Stimulated activated CD8-positive, alpha-beta memory T cell treated with anti-CD3 and anti-CD28 coated beads, Interleukin-7, amount 100 ng/mL, for 1 hour (primary cell): ENCODE measurements at places on chromosomes 7 and 10.

GRCh38 chr7:14332155-14332554 lies 342.7 kb upstream of the ETV1 start:
- no peak for DNase-seq

- no peak for DNase-seq
Observed at GRCh38 chr10:114855776-114856543, 34.4 kb downstream of the FHIP2A start.

DNA sequence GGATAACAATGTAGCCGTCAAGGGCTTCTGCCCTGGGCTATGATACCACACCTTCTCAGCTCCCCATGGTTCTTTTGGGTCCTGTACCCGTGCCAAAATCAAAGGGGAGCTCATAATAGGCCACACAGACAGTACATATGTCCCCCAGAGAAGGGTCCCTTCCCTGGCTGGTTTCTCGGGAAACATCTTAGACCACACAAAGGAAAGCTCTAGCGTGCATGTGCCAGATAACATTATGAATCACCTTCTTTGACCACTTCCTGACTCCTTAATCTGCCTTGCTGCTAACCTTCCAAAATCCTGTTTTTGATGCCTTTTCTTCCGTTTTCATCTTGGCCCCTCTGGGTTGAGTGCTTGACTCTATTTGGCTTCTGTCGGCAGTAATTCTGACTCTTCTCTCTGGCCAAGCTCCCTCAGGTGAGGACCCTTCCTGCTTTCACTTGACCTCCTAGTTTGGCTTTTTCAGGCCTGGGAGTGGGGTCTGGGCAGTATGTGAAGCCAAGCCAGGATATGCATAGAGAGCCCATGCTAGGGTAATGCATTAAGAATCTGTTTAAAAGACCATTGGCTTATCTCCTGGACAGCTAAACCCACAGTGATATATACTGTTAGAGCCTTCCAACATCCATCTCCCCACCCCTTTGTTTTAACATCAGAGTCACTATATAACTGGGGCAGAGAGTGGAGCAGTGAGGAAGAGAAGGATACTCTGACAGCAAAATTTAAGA lies 84.8 kb downstream of the ANLN start:
- no peak for DNase-seq

GRCh38 chr10:118204292-118204943 lies 137.7 kb downstream of the FAM204A start:
- no peak for DNase-seq

DNA sequence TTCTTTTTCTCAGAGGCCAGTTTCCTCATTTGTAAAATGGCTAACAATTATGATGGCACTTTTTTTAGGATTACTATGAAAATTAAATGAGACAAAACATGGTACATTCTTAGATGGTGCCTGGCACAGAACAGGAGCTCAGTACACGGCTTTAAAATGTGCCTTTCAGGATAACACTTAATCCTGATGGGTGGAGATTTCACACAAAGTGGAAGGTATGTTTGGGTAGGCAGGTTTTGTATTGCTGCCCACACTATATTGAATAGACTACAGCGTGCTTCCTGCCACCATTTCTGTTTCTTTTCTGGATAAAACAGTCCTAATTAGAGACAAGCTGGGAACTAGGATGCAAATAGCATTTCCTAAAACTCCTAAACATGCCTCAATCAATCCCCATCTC lies 22.0 kb upstream of the IMPDH1 start:
- no peak for DNase-seq

- no peak for DNase-seq
Observed at GRCh38 chr7:95976369-95977060, 204.2 kb downstream of the DYNC1I1 start.

- DNase-seq: no peak
Observed at GRCh38 chr7:26356929-26357798, 65.5 kb downstream of the SNX10 start.

GRCh38 chr7:135970682-135971365 lies 6.3 kb downstream of the MTPN start:
- no peak for DNase-seq

DNA sequence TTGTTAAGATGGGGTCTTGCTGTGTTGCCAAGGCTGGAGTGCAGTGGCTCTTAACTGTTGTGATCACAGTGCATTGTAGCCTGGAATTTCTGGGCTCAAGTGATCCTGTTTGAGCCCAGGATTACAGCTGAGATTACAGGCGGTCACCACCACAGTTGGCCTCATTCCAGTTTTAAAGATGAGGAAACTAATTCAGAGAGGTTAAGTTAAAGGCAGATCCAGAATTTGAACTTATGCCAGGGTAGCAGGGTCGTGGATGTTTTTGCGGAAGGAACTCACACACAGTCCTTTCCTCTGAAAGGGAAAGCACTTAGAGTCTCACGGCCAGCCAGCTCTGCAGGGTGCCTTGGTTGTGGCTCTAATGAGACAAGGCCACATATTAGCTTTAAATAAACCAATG lies 84.7 kb downstream of the MMRN2 start:
- no peak for DNase-seq

DNA sequence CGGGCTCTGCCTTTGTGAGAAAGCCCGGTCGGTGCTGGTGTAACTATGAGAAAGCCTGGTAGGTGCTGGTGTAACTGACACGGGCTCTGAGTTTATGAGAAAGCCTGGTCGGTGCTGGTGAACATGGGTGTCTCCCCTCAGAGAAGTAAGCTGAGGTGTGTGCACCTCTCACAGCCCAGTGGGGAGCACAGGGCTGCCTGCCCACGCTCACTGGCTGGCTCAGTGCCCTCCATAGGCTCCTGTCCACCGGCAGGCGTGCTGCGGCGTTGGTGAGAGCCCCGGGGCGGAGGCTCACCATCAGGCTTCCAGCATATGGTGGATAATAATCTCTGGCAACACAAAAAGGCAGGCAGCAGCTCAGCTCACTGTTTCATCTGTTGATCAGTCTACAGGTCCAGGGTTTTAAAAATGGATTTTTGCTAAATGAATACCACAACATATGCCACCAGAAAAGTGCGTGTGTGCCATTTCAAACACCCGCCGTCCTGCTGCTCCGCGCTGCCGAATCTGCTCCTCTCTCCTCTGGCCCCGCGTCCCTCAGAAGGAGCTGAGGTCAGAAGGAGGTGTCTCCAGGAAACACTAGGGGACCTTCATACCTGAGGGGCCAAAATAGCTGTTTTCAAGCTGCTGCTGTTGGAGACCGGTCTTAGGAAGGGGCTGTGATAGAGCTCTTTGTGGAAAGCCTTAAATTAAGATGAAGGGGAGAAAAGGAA lies 365.7 kb downstream of the DNAJB6 start:
- DNase-seq: no peak

DNA sequence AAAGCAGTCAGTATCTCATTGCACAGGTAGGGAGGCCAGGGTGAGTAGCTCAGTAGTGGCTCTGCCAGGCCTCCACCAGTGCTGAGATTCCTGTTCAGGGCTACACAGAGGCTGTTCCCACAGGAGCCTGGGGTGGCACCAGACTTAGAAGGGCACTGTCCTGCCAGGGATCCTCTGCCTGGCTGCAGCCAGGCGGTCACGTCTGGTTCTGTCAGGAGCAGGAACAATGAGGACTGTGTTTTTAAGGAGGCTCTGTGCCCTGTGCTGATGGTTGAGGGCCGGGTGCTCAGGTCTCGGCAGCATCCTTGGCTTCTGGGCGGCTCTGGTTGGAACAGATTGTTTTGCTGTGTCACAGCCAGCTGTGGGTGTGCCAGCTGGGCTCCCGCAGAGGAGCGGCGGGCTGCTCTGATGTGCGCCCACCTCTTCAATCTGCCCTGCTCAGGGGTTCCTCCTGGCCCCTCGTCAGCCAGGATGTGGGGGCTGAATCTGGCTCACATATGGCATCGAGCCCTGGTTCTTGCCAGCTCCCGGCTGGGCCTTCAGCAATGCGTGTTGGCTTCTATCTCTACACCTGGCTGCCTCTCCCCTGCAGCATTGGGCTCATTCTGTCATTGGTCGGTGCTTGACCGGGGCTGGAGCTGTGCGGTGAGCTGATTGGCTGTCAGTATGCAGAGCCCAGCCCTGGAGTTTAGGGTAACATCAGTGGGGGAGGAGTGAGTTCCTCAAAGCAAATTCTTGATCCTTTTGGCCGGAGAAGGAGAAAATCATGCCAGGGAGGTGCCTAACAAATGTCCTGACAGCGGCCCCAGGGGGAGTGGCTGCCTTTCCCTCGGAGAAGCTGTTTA lies 41.2 kb downstream of the TACR2 start:
- DNase-seq: no peak

DNA sequence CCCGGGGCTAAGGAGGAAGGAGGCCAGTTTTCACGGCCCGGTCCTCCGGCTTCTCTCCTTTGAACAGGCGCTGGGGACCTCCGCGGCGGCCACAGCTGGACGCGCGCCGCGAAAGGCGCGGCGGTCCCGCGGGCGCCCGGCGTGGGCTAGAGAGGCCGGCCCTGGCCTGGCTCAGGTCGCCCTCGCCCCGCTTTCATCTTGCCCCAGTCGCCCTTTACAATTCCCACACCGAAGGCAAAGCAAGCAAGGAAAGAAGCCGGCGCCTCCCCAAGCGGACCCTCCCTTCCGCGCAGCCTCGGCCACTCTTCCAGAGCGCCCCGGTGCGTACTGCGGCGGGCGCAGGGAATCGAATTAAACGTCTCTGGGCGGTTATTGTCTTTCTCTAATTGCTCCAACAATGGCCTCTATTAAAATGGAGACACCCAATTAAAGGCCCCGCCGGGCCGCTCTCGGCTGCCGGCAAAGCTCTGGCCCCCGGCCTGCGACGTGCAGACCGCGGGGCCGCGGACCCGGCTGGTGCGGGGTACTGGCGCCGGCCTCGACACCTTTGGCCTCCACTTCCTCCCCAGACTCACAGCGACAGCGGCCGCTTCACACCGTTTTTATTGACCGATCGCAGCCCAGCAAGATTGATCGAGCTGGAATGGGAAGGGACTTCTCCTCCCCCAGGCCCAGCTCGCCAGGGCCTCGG lies 4.5 kb upstream of the GATA3 start:
- no peak for DNase-seq

DNA sequence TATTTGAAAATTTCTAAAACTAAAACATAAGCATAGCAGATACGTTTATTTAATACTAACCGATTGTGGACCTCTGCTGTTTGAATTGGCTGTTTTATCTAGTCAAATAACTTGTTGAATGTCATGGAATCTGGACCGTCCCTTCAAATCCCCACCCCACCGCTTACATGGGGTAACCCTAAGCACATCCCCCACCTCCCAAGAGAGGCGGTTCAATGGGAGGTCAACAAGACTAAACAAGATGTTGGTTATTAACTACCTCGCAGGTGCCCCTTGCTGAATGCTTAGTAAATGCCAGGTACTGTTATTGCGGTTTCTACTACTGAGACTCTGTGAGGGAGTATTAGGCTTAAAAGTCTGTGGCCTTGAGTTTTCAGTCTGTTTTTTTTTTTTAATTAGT lies 70.9 kb downstream of the DAGLB start:
- DNase-seq: no peak

GRCh38 chr7:128710481-128710880 lies 28.7 kb upstream of the CALU start:
- DNase-seq: no peak

DNA sequence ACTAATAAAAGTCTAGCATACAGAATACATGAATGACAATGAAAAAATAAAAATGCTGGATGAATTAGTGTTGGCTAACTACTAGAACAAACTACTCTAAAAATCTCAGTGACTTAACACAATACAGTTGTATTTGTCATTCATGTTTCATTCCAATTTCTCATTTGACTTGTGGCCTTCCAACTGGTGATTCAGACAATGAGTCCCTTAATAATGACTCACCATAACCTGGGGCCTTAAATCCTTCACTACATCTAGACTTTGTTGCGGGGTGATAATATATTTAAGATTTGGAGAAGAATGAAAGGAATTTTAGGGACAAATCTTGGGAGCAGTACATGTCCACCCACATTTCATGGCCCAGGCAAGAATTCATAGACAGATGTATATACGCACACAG lies 90.5 kb upstream of the POM121L12 start:
- DNase-seq: no peak

- DNase-seq: no peak
Observed at GRCh38 chr10:14374745-14375445, 44.2 kb upstream of the FRMD4A start.

DNA sequence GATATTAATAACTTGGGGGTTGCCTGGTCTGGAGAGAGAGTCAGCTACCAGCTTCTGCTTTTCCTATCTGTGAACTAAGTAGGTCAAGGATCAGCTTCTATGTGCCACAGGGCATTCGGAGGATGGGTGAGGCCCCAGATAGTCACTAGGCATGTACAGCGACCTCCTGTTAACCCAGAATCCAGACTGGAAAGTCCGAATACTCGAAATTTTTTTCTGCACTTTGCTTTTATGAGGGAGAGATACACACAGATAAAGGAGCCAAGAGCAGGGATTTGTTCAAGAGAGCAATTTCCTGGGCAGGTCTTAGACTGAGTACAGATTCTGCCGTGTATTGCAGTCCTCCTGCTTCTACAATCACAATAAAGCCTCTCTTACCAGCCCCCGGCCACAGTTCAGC lies 54.2 kb downstream of the EMX2 start:
- DNase-seq: no peak

- DNase-seq: no peak
Observed at GRCh38 chr7:102321351-102322201, 34.7 kb downstream of the SPDYE6 start.

GRCh38 chr7:47582764-47583738 lies 1.1 kb upstream of the TNS3 start:
- DNase-seq: no peak

DNA sequence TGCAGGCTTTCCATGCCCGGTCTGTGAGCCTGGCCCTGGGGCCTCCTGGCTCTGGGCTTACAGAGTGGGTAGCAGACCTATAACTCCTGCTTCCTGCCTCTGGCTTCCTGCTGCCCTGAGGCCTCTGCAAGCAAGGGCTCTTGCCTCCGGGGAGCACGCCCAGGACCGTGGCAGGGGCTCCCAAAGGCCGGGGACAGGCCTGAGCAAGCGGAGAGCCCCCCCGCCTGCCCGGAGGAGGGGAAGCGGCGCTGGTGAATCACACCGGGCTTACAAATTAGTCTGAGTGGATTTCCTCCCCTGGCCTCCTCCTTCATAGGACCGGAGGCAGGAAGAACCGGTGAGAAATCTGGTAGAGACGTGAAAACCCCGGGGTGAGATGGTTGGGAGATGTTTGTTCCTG lies 1.5 kb upstream of the MYL10 start:
- no peak for DNase-seq

DNA sequence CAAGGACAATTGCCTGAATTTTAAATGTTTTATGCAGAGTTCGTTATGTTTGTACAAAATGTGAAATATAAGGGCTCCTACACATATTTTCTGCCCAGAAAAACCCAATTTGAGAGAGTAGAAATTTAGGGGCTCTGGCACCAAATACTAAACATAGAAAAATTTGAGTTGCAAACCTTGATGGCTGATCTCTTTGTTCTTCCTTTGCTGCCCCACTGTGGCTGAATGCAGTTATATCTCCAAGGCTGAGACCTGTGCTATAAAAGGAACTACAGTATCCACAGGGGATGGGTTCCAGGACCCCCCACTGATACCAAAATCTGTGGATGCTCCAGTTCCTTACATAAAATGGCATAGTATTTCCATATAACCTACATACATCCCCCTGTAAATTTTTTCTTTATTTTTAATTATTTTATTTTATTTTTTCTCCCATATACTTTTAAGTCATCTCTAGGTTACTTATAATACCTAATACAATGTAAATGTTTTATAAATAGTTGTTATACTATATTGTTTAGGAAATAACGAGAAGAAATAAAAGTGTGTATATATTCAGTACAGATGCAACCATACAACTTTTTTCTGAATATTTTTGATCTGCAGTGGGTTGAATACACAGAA lies 22.5 kb downstream of the CFAP43 start:
- DNase-seq: no peak
